ENCODE measurements at places on chromosomes 6 and 20.
A peak's percentile ranks its signal among the peaks of the same experiment; 100 is the strongest.

- no peak for DNase-seq
Measured at GRCh38 chr6:116017546-116018295, 43.0 kb downstream of the FRK start.

- no peak for DNase-seq
Measured at GRCh38 chr6:10968776-10969175, 75.3 kb downstream of the ELOVL2 start.

GRCh38 chr20:44856442-44856841 lies 29.1 kb upstream of the YWHAB start:
- no peak for DNase-seq

GRCh38 chr6:111552241-111552744 lies 53.4 kb downstream of the TRAF3IP2 start:
- DNase-seq, result peak; percentile 84

GRCh38 chr6:444653-445275 lies 53.2 kb downstream of the IRF4 start:
- no peak for DNase-seq

DNA sequence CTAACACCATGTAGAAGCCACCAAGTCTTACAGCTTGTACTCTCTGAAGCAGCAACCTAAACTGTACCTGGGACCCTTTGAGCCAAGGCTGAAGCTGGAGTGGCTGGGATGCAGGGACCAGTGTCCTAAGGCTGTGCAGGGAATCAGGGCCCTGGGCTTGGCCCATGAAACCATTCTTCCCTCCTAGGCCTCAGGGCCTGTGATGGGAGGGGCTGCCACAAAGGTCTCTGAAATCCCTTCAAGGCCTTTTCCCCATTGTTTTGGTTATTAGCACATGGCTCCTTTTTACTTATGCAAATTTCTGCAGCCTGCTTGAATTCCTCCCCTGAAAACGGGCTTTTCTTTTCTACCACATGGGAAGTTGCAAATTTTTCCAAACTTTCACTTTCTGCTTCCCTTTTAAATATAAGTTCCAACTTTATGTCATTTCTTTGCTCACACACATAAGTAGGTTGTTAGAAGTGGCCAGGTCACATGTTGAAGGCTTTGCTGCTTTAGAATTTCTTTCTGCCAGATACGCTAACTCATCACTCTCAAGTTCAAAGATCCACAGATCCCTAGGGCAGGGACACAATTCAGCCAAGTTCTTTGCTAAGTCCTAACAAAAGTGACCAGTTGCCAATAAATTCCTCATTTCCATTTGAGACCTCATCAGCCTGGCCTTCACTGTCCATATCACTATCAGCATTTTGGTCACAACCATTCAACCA lies 28.2 kb upstream of the ATXN1 start:
- DNase-seq, result no peak

DNA sequence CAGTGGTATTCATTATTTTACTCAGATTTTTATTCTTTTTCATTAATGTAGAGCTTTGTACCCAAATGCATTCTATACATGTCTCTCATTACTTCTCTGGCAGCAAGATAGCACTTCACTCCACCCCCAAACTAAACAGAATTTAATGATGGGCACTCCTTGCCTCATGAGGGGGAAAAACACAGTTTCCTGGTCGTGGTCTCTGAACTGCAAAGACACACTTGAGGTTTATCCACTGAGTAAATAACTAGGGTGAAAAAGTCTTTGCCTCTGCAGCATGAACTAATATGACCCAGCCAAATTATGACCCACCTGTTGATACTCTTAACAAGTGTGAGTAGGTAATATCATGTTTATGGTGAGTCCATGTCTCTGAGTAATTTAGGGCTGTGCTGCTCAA lies 785.2 kb upstream of the FLRT3 start:
- no peak for DNase-seq

- DNase-seq, result no peak
Measured at GRCh38 chr20:45972500-45973183, 639 bp upstream of the ZNF335 start.

DNA sequence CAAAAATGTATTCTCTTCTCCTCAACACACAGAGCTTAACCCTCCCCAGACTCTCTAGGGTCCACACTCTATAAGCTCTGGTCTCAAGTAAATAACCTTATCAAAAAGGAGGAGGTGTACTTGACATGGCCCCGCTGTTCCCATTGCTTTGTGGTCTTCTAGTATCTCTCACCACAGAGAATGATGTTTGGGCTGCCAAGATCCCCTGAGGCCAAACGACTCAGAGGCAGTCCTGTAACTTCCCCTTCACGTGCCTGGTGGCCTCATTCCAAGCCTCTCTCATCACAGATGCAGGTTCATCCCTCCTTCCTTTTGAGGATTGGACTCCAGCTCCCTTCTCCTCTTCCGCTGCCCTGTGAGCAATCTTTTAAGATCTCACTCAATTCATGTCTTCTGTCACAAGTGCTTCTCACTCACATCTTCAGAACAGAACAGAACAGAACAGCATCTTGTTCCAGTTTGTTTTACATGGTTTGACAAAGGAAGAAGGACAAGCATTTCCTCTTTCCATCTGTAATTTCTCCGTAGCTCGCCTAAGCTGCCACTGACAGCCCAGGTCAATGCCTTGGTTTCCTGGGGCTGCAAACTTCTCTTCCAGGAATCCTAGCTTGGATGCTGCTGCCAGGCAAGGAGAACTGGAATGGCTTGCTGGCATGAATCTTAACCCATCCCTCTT lies 541.5 kb downstream of the CD83 start:
- DNase-seq, result peak; percentile 88

DNA sequence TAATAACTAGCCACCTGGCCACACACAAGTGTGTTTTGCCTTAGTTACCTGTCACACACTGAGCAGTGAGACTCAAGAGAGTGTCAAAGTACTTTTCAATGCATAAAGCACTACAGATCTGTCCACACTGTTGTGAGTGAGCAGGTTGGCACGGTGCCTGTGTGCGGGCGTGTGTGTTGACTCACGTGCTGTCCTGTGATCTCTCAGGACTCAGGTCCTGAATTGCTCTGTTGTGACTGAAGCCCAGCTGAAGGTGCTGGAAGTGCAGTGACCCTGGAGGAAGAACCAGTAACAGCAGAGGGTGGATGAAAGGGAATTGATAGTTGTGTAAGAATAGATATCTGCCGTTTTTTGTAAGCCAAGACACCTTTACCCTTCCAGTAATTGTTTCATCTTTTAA lies 18.3 kb downstream of the SLC16A10 start:
- DNase-seq, result no peak

DNA sequence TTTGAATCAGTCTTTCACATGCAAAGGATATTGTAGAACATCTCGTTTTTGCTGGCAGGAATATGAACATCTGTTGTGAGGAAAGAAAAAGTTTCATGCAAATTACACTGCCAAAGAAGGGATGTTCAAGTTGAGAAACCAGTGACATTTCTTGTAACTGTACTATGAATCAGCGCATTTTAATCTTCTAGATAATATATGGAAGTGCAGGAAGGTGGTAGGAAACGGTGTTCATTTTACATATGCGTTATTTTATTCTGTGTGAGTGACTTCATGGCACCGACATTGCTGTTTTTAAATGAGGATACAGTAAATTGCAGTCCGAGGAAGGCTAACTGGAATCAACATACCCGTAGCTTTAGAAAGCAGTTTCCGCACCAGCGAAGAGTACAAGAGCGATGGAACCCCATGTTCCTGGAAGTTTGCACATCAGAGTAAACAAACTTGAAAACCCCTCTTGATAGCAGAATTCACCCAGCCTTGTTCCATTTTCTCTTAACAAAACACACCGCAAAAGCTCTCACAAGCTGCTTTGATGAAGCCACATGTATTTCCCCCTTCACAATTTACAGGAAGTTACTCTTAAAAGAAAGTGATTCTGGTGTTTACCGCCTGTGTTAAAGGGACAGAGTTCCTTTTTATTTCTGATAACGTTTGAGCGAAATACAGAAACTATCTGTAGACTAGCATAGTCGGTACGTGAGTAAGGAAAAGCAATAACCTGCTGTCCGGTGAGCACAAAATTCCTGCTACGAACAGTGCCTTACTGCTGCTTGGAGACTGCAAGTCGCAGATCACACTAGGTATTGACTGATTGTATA lies 11.5 kb downstream of the PRDM1 start:
- peak; percentile 84 for DNase-seq

DNA sequence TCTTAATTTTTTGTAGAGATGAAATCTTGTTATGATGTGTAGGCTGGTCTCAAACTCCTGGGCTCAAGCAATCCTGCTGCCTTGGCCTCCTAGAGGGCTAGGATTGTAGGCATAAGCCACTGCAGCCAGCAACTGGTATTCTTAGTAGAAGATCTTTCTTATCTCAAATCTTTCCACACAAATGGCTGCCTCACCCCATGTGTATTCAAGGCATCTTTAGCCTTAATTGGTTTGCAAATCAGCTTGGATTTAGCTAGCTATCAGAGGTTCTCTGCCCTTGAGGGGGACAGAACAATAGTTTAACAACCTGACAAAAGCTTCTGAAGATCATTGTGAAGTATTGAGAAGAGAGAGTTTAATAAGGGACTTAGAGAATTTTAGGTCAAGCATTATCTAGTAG lies 17.9 kb upstream of the ABRACL start:
- DNase-seq, result no peak

DNA sequence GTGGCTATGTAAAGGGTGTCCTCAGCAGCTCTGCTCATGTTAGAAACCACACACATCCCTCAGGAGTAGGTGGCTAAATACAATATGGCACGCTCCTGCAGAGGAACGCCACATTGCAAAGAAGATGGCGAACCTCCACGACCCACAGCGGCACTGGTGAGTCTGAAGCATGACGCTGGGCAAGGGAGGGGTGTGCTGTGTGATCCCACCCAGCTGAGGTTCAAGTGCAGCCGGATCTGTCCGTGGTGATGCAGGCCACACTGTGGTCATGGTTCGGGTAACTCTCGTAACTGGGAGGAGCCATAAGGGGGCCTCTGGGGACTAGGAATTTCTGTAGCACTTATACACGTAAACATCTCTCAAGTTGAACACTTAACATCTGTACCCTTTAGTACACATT lies 23.4 kb upstream of the APMAP start:
- DNase-seq, result no peak

- peak; percentile 69 for DNase-seq
Measured at GRCh38 chr6:26304797-26305640, 60.0 kb upstream of the BTN3A2 start.

DNA sequence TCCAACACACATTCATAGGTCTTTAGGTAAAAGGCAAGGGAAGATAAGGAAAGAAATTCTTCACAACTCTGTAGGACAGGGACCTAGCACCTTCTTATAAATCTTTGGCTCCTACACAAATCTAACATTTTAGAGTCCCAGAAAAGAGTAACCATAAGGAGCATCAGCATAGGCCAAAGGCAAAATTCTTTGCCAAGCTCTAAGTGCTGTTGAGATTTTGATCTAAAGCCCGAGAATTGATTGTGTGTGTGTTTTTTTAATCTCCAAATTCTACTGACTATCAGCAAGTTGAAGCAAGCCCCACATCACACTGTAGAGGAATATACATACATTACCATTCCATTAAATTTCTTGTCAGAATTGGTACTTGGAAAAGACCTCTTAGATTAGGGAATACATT lies 233.6 kb downstream of the BTBD9 start:
- no peak for DNase-seq
